Activated naive CD4-positive, alpha-beta T cell (primary cell): ENCODE measurements at places on chromosomes 2 and 18.

DNA sequence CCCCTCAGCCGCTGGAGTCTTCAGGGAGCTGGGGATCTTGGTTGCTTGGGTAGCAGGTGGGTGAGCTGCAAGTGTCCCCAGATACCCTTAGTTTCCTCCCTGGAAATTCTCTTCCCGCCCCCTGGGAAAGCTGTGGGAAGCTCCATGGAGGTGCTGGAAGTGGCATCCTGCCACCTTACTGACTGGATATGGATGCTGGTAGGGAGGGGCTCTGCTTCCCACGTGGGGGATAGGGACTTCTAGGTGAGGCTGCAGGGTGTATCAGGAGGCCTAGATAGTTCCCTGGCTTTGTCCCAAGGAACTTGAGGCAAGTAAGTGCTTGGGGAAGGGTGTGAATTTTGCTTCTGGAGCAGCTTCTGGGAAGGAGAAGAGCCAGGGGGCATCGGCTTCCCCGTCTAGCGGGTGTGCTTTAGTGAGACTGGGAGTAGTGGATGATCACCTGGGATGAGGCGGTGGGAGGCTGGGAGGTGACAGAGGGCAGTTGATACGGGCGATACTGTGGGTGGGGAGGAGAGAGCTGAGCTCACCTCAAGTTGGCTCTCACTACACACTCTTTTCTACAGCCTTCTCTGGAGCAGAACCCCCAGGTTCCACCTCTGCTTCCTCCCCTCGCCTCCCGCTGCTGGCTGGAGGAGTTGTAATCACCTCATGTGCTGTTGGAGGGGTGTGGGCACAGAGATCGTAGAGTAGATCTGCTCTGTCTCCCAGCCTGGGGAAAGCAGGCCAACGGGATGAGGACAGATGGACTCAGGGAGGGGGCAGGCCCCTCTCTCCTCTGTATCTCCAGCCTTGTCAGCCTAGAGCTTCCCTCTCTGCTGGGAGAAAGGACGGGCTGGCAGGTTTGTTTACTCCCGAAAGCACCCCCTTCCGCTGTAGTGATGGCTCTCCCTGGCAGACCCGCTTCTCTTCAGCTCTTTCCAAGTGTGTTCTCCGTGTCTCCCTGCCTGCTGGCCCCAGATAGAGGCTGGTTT, 19.8 kb downstream of the TET3 start:
- DNase-seq: no peak

- DNase-seq: no peak
Measured at GRCh38 chr2:88212251-88212790, 42.2 kb downstream of the THNSL2 start.

- no peak for DNase-seq
Measured at GRCh38 chr2:171832489-171832888, 61.6 kb downstream of the SLC25A12 start.

DNA sequence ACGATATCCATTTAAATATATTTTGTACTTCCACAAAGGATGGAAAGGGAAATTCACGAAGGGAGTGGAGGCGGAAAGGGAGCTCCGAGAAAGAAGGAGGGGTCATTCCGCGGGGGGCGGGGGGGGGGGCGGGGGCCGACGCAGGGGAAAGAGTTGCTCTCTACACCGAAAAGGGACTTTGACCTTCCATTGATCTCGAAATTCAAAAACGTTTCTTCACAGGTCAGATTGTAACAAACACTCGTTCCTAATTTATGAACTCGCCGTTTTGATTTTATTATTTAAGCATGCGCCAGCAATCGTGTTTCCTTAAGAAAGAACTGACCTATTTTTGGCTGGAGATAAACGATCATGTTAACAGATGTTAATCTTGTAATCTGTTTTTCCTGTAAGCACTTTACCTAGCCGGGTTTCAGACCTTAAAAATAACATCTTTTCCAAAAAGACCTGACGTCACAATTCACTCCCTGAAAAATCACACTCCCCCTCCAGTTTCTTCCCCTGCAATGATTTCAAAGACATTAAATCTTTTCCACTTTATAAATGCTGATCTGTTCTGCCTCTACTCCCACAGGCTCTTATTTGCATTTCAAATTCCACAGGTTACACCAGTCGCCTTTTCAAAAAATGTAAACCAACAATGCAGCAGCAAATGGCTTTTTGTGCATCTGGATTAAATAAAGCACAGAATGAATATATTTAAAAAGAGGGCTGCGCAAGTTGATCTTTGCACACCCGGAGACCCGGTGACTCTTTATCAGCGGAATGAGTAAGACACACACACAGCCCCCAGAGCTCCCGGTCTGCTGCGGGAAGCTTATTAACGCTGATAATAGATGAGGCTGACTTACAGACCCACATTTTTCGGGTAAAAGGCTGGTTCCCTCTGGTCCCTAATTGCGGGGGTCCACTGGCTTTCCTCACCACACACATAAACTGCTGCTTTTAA, 1.6 kb downstream of the ZNF516 start:
- no peak for DNase-seq

- DNase-seq: no peak
Measured at GRCh38 chr2:8094526-8094925, 587.3 kb upstream of the ID2 start.

- no peak for DNase-seq
Measured at GRCh38 chr2:43636621-43637020, 439 bp upstream of the PLEKHH2 start.

GRCh38 chr2:98975611-98976010, 39.6 kb upstream of the CRACDL start:
- no peak for DNase-seq

DNA sequence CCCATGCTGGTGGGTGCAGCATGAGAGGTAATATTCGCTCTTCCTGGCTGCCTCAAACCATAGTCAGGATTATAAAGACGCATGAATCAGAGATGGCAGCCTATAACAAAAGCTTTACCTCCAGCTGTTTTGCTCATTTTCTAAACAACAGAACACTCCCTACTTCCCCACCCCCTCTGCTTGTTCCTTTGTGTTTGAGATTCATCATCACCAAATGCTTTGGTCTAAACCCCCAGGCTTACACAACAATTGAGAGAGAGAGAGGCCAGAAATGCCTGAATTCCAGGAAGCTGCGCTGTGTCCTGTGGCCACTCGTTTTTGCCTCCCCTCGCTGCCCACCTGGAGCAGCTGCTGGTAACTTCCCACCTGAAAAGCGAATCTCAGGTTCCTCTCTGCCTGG, 78.8 kb upstream of the CAPN13 start:
- DNase-seq: no peak

DNA sequence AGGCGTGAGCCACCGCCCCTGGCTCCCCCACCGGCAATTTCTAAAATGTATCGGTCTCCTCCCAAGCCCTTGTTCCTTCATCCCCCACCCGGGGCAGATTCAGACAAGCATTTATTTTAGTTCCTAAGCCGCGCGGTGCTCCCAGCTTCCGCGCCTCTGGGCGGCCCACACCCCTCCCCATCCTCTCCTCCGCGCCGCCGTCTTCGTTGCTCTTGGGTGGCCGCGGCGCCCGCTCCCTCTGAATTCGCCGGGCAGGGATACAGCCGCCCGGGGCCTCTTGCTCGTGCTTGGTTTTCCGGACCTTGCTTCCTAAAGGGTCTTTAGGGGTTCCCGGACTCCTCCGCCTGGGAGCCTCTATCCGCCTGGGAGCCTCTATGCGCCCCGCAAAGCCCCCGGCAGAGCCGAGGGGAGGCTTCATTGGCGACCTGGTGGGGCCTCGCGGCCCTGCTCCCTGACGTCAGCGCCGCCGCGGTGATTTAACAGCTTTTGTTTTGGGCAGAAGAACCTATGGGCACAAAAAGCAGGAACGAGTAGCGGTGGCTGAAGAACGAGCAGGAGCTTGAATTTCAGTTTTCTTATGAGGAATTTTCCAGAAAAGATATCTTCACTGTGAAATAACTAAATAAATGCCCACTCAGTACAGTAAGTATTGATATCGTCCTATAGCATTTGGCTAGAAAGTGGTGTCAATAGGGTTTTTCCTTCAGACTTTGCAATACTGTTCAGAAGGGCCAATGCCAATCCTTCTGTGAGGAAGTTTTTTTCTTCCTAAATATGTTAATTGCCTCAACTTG, 37.3 kb downstream of the PRKRA start:
- DNase-seq: peak; percentile 34

- DNase-seq: no peak
Measured at GRCh38 chr2:112305132-112305531, 29.7 kb downstream of the ZC3H6 start.

DNA sequence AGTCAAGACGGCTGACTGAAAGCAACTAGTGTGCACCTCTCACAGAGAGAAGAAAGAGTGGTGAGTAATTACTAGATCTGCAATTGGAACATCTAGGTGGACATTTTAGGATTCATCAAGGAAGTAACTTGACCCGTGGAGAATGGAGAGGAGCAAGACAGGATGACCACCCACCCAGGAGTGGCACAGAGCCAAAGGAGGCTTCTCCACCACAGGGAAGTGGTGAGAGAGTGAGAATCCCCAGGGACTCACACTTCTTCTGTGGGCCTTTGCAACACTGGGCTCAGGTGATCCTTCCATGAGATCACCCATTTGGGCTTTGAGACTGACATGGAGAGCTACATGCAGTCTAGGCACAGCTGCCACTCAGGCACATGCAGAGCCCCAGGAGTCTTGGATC, 132.8 kb upstream of the GALNT5 start:
- DNase-seq: no peak

GRCh38 chr18:68121826-68122225, 593.1 kb downstream of the TMX3 start:
- DNase-seq: no peak

GRCh38 chr2:231394211-231395141, 1.0 kb upstream of the B3GNT7 start:
- DNase-seq: no peak

GRCh38 chr2:223043164-223043941, 8.6 kb upstream of the KCNE4 start:
- DNase-seq: no peak

- DNase-seq: no peak
Measured at GRCh38 chr2:101805152-101806088, 107.9 kb downstream of the MAP4K4 start.

DNA sequence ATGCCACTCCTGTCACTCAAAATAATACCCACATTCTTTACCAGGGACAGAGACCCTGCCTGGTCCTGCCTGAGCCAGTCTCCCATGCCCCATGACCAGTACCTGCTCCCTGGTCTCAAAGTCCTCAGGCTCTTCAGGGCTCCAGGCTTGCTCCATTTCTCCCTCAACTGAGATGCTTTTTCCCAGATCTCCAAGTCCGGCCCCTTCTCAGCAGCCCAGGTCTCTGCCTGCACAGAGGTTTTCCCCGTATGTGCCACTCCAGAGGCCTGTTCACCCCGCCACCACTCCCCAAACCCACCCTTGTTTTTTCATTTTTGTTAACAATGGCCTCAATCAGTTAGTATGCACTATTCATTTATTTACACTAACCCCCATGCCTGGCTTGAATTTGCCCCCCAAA, 499.5 kb upstream of the MYT1L start:
- no peak for DNase-seq

GRCh38 chr2:26587994-26588393, 53.2 kb downstream of the CIB4 start:
- DNase-seq: no peak

DNA sequence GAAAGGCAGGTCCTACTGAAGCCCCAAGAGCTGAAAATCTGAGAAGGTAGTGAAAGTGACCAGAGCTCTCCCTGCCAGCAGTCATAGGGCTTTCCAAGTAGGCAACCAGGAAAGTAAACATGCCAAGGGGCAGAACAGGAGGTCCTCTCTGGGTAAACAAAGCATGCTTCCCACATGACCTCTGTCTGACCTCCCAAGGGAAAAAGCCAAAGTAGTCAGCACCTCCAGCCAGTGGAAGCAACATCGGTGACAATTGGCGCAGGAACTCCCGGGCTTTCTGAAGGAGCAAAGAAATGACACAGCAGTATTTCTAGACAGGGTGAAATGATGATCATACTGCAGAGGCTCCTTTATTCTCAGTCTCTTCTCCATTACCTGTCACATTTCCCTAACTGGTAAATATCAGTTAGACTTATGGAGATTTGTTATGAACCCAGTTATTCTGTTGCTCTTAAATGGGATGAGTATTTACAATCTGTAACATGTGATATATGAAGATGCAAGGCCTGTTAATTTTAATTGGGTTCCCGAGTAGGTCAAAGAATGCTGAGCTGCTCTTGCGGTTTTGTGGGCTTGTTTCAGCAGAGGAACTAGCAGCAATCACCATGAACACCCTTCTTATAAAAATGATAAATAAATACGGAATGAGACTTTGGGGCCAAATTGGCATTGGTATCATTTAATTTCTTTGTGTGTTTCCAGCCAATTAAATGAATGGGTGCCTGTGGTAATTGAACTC, 321.0 kb downstream of the RND3 start:
- no peak for DNase-seq

DNA sequence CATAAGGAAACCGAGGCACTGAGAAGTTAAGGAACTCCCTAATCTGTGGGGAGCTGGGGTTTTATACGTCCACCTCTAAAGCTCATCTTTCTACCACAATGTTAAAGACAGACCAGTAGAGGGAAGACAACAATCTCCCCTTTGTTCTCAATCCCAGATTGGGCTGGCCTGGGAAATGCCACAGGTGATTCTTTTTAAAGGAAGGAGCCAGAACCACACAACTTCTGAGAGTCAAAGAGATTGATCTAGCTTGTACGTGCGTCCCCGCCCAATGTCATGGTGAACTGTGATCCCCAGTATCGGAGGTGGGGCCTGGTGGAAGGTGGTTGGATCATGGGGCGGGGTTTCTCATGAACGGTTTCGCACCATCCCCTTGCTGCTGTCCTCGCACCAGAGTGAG, 81.8 kb upstream of the LCLAT1 start:
- DNase-seq: no peak

GRCh38 chr18:10119528-10119927, 205.7 kb downstream of the VAPA start:
- DNase-seq: no peak

DNA sequence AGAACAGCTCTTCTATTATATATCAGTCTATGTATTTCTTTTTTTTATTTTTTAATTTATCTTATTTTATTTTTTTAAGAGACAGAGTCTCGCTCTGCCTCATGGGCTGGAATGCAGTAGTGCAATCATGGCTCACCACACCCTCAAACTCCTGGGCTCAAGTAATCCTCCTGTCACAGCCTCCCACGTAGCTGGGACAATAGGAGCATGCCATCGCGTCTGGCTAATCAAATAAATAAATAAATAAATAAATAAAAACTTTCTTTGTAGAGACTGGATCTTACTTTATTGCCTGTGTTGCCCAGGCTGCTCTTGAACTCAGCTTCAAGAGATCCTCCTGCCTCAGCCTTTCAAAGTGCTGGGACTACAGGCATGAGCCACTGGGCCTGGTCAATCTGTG, 117.0 kb downstream of the RBMS1 start:
- DNase-seq: no peak

DNA sequence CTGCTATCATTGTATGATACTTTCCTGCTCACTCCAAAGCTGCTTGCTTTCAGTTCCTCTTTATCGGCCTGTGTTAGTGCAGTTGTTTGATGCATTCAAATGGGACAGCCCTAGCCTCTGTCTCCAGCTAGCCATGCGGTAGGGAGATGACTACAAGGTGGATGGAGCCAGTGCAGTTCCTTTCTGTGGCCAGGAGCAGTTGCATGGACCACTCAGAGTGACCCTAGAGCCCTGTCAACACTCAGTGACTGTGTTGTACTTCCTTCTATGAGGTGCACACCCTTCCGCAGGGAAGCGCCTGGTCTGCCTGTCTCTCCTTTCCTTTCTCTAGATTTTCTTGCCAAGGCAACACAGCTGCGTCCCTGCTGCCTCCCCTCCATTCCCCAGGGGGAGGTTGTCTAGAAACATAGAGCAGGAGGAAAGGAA, 33.8 kb downstream of the KCNS3 start:
- no peak for DNase-seq
